ENCODE measurements at places on chromosomes 5 and 9.

DNA sequence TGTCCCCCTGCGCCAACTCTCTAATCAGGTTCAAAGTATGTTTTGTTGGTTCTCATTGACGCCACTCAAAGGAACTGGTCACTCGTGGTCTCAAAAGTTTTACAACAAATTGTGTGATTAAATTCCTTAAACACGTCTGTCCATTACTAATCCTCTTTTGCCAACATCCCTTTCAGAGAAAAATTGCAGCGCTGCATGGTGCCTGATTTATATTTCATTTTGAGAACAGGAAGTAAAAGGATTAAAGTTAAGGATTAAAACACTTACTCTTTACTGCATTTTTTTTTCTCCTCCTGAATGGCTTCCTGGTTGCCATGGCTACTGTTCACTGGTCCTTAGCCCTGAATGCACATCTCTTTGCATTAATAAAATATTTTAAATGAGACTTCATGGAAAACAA lies 383.5 kb downstream of the GLIS3 start:
- peak; percentile 94 for DNase-seq

GRCh38 chr5:78726571-78726970 lies 78.0 kb upstream of the LHFPL2 start:
- DNase-seq, result no peak

DNA sequence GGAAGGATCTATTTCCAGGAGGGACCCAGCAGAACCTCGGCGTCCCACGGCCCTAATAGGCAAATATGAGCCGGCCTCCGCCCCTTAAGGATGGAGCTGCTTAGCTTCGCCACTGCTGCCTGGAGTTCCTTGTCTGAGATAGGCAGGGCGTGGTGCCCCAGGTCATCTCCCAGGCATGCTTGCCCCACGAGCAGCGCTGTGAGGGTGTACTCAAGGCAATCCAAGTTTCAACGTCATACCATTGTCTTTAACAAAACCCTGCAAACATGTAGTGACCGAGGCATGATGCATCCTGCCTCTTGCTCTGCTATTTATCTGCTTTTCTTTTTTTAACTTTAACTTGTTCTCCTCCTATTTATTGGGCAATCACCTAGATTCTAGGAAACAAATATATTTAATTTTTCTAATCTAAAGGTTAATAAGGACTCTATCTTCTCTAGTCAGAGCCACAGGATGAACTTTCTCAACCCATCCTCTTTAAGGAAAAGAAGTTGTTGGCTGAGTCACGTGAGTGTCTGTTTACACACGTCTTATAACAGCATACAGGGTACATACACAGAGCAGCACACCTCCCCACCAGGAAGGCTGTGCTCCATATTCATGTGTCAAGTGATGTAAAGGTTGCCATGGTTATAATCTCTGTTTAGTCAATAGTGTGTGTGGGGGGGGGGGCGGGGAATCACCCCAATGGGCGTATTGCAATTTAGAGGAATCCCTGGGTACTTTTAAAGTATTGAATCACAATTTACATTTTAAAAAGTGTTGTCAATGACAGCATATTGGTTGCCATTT lies 27.3 kb upstream of the ZSWIM6 start:
- DNase-seq, result no peak

DNA sequence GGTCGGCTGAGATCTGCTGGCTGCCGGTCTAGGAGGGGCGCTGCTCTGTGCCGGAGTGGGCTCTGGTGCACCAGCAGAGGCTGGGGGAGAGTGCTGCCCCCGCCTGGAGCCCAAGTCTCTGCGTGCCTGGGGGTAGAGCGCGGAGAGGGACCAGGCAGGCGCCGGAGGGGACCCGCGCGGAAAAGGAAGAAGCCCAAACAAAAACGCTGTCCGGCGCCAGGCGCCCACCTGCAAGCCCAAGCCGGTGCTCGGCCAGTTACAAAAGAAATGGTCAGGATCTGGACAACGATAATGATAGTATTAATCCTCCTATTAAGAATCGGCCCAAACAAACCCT lies 571 bp upstream of the S1PR3 start:
- no peak for DNase-seq

DNA sequence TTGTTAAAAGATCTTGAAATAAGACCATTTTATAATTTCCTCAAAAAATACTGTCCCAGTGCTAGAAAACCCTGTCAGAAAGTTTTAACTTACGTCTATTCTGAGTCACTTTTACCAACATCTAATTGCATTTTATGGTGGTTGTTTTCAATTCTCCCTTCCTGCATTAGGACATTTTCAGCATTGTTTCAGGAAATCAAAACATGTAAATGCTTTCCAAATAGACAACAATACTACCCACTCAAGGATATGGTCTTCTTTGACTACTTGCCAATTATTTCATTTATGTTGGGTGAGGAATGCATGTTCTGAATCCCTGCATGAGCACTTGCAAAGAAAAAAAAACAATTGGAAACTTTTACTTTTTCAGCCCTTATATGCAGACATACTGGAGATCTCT lies 284.6 kb upstream of the PDE4D start:
- peak; percentile 42 for DNase-seq

- no peak for DNase-seq
Measured at GRCh38 chr5:106766916-106767315, 903.8 kb downstream of the EFNA5 start.
